ENCODE measurements at places on chromosomes 6 and 20.

DNA sequence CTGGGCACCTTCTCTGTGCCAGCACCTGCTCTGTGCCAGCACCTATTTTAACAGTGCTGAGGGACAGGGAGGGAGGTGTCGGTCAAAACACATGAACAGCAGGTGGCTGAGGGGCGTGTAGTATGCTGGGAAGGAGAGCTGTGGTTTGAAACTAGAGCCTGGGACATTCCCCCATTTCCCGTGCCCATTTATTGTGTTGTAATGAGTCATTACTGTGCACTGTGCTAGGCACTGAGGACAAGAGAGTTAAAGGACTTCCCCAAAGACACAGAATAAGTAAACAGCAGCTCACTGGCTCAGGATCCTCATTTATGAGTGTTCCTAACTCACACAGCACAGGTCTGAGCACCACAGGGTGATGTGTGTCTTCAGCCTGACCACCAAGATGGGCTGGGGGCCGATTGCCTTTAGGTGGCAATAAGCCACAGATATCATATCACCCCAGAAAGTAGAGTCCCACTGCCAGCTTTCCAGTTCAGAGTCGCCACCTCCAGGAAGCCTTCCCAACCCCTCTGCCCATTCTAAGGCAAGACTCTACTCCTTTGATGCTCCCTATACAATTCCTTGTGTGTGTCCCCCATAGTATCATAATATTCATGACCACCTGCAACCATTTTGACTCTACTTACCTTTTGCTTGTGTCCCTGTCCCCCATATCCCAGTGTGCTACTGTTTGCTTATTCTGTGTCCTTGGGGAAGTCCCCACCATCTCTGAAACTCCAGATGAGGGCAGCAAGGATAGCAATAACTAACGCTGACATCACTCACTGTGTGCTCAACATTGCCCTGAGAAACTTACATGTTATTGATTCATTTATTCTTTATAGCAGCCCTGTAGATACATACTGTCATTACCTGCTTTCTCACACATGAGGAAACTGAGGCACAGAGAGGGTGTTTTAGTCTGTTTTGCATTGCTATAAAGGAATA lies 87.3 kb downstream of the TOX2 start:
- DNase-seq, result no peak

- DNase-seq, result peak; percentile 61
Measured at GRCh38 chr6:157020398-157020797, 243.2 kb downstream of the ARID1B start.

- DNase-seq, result peak; percentile 28
Measured at GRCh38 chr20:14700639-14700960, 363.2 kb upstream of the FLRT3 start.

- no peak for DNase-seq
Measured at GRCh38 chr6:127317388-127318128, 25.9 kb downstream of the ECHDC1 start.

DNA sequence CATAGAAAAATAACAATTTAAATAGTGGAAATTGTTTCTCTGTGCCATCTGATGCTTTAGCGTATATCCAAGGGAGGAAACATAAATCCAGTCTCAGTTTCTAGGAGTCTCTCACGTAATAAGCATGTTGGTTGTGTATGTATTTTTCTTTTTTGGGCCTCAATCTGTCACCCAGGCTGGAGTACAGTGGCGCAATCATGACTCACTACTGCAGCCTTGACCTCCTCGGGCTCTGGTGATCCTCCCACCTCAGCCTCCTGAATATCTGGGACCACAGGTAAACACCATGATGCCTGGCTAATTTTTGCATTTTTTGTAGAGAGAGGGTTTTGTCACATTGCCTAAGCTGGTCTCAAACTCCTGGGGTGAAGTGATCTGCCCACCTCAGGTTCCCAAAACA lies 78.6 kb upstream of the PLN start:
- DNase-seq, result peak; percentile 22

- peak; percentile 25 for DNase-seq
Measured at GRCh38 chr6:23659125-23659524, 466.9 kb upstream of the NRSN1 start.

- DNase-seq, result peak; percentile 89
Measured at GRCh38 chr20:59063358-59064213, 21.0 kb upstream of the PRELID3B start.

DNA sequence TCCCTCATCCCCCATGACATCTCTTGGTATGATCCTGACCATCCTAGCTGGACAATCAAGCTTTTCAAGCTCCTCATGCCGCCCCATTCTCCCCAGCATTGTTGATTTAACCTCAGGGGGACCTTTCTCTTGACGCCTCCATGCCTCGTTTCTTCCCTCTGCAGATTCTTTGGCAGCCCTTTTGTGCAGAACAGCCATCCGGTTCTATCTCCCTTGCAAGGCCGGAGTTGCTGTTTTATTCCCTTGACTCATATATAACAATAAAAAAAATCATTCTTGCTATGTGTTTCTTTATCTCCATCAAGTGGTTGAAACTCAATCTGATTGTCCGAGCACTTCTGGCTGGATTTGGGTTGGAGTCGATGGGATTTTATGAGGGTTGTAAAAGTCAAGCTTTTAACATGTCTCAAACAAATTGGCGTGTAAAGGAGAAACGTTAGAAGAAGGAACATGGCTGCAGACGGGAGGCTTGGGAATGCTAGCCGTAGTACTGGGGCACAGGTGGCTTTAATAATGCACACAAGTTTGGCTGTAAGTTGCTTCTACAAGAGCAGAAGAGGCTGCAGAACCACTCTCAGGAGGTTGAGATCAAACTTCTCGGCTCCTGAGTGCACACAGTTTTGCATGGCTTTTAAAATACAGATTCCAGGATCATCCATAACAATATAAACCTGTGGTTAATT lies 3.9 kb upstream of the SULF2 start:
- DNase-seq, result no peak

GRCh38 chr6:163413345-163414116 lies 987 bp upstream of the QKI start:
- DNase-seq, result peak; percentile 89

Data from fibroblast of mammary gland (primary cell).